H7 (cell line): ENCODE measurements at places on chromosomes 5 and 9. TPM values are rescaled to one million over a fixed set of nuclear protein-coding genes. Genes with fewer than 3 reads are reported as not detected.

The ARAP3 gene
- total RNA-seq, result 19.3 and 23.8 TPM in 2 replicates

The PRRC2B gene
- 77.4 and 102 TPM in 2 replicates for total RNA-seq

DNA sequence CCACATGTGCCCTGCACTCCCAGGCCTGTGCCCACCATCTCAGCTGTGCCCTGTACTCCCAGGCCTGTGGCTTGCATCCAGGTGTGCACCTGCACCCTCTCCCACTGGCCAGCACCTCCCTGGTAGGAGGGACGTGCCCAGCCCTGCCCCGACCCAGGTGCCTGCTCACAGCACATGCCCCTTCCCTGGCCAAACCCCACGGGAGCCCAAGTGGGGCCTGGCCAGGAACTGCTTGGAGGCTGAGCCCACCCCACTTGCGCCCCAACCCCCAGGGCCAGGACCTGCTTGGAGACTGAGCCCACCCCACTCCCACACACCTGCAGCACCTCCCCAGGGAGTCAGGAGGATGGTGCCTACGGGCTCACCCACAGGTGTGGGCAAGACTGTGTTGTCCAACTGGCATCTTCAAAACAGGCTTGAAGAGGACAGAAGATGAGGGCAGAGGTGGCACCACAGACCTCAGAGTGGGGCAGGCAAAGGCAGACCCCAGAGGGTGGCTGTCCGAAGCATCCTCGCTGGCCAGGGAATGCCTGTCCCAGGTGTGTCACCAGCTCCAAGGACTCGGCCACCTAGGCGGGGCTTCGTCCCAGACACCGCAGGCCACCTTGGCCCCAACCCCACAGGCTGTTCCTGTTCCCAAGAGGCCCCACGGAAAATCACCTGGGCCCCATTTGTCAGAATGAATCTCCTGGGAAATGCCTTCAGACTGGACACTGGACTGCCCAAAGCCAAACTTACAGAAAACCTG, 10.8 kb downstream of the ZDHHC11B start:
- DNase-seq, result peak; percentile 36

DNA sequence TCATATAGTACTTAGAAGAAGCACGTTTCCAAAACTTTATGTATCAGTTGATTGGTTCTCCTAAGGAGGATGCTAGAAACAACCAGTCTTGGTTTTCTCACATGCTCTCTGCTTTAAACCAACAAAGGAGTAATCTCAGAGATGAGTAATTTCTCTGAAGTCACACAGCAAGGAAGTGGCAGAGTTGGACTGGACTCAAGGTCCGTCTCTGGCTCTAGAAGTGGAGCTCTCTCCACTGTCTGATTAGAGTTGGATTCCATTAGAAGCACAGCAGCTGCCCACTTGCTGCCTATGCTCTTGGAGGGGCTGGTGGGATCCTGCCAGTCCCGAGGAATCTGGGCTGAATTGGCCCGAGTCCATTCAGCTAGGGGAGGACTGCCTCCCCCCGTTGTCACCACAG, 21.0 kb downstream of the RALGPS1 start:
- no peak for DNase-seq

DNA sequence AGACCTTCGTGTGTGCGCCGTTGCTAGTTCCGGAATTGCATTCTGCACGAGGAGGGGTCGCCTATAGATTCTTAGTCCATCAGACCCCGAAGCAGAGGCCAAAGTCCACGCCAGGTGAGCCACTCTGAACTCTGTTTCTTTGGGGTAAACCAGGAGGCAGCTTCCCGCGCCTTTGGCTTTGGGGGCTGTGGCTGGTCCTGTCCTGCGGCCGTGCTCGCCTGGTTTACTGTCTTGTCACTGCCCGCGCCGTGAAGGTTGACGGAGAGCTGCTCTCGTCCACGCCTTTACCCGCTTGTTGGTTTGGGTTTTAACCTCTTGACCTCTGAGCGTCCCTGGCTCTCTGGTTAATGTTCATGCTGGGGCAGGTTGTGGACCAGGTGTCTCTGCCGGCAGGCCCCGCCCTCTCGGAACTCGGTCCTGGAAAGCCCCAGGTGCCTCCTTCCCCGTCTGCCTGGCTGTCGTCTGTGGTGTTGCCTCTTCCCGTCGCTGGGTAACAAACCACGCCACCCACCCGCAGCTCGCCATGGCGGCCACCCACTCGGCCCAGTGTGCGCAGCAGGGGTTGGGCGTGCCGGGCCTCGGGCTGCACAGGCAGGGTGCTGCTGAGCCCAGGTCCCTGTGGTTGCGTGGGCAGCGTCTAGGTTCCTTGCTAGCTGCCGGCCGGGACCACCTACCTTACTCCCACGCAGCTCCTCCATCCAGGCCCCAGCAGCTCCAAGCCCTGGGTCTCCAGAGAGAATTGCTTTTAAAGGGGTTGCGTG, 44.6 kb upstream of the CACNA1B start:
- peak; percentile 60 for DNase-seq

The FBP2 gene
- not detected in 2 replicates for total RNA-seq

The TYRP1 gene
- 0.26 and 0.59 TPM in 2 replicates for total RNA-seq
